ENCODE measurements at places on chromosomes 1 and 21.

DNA sequence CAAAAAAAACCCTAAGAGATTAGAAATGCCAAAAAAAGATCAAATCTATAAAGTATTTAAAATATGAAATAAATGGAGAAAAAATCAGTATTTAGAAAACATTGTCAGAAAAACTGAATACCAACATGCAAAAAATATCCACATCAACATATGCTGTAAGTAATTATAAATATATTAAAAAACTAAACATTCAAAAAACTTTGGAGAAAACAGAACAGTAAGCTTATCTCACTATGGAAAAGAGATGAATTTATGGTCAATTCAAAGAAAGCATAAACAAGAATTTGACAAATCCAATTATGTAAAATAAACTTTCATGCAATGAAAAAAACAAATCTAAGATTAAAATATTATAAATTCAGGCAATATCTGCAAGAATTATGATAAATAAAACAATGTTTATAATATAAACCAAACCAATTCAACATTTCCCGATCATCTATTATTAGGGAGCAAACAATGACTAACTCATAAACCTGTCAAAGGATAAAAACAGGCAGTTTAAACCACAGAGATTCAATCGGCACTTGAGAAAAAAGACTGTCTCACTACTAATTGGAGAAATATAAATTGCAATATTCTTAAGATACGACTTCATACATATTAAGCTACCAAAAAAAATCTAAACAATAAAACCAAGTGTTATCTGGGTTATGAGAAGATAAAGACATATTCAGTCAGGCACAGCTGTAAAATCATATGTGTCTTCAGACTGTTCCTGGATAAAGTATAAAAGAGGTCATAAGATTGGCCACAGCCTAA, 21.8 kb downstream of the EYA3 start:
- no peak for DNase-seq

- no peak for DNase-seq
Measured at GRCh38 chr21:44708866-44709425, 2.4 kb downstream of the TSPEAR start.

- no peak for DNase-seq
Measured at GRCh38 chr1:81594206-81594605, 206.5 kb upstream of the ADGRL2 start.

- no peak for DNase-seq
Measured at GRCh38 chr1:163399976-163400601, 78.3 kb downstream of the NUF2 start.

DNA sequence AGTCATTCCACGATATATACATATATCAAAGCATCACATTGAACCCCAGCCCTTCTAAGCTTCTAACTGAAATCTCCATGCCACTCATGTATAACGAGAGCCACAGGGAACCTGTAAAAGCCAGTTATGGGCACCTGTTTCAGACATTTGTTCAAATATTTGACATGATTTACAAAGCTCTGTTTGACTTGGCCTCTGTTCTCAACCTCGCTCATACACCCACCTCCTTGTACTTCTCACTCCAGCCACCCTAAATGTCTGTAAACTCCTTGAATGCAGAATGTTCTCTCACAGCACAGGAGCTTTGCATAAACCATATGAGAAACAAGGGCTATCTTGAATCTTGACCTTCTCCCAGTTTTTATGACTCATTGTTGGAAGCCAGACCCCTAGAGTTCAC, 36.9 kb upstream of the CD2 start:
- no peak for DNase-seq

DNA sequence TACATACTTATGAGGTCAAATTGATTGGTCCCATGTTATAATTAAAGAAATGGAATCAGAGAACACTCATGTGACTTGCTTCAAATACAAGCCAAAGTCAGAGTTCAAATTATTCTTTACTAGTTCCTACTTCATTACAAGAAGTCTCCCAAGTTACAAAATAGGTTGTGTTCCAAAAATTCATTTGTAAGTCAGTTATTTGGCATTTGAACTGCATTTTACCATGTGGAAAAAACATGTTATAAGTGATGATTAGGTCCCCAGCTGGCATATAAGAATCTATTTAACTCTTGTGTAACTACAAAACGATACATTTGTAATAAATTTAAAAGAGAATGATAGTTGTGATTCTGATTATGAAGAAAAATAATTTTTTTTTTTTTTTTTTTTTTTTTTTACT, 124.1 kb downstream of the DISP1 start:
- no peak for DNase-seq

GRCh38 chr1:28925350-28925891, 11.1 kb downstream of the EPB41 start:
- no peak for DNase-seq

Measured in ecto neural progenitor cell (in vitro differentiated cells).